ENCODE measurements at places on chromosomes 2 and 18. TPM values are rescaled to one million over a fixed set of nuclear protein-coding genes. Genes with fewer than 3 reads are reported as not detected.

DNA sequence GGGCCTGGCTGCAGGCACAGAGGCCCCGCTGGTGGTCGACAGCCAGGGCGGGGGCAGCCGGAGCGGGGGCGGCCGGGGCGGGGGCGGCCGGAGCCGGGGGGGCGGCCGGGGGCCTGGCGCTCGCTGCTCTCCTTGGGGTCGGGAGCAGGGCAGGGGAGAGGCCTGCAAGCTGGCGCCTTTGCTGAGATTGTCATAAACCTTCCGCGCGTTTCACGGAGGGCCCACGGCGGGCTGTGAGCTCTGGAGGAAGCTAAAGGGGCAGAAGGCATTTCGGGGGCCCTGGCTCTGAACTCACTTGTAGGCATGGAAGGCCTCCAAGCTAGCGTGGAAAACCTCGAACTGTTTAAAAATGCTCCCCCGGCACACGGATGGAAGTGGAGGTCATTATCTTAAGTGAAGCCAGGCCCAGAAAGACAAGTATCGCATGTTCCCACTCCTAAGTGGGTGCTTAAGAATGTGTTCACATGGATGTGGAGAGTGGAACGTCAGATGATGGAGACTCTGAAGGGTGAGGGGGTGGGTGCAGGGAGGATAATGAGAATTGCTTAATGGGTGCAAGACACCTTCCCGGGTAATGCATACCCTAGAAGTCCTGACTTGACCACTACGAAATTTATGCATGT, 629 bp downstream of the PRELID3A start:
- no peak for DNase-seq

DNA sequence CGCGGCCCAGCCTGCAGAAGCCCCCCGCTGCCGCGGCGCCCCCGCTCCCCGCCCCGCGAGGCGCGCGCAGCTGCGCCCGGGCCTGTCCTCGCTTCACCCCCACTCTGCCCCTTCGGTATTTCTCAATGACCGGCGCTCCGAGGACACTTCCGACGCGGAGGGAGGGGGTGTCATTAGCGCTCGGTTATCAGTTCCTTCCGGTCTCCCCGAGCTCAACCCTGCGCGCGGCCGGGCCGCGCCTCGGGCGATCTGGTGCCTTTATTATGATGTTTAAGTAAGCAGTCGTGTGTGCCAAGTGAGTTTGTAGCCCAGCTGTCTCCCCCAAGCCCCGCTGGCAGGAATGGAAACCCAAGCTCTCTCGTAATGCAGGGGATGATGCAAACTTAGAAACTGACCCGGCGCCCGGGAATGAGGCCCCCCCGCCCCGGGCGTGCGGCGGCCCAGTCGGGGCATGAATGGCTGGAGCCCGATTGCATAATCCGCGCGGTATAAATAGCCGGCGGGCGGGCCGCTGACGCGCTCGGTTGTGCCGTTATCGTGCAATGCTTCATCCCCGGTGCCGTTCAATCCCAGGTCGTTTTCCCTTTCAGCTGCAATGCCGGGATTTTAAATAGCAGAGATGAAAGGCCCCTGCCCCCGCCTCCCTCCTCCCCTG, 3.9 kb upstream of the SPRED2 start:
- DNase-seq: no peak

DNA sequence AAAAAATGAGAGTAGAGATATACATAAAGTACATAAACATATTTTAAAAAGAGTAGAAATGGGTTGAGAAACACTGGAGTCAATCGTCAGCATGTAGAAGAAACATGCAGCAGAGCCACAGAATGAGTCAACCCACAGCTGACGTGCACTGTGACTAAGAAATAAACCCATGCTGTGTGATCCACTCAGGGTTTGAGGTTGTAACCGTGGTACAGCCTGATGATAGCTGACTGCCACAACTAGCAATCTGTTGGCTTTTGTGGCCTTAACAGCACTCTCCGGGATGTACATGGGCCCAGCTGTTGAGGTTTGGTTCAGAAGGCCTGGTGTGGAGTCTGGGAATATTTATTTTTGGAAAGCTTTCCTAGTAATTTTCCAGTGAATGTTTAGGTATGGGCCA, 554.4 kb upstream of the MEX3C start:
- DNase-seq: no peak

DNA sequence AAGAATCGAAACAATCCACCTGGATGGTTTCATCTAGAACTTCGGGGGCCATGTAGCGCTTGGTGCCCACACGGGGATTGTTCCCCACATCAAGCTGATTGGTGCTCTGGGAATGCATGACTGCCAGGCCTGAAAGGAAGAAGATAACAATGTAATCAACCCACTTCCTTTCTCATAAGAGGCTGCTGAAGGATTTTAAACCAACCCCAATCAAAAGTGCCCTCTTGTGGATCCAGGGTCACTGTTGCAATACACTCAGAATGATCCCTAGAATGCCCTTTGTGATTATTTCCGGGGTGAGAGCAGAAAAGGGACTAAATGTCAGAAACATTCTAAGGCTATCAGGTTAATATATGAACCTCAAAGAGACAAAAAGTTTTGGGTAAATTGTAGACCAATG, 115.2 kb downstream of the ACVR1 start:
- DNase-seq: no peak

DNA sequence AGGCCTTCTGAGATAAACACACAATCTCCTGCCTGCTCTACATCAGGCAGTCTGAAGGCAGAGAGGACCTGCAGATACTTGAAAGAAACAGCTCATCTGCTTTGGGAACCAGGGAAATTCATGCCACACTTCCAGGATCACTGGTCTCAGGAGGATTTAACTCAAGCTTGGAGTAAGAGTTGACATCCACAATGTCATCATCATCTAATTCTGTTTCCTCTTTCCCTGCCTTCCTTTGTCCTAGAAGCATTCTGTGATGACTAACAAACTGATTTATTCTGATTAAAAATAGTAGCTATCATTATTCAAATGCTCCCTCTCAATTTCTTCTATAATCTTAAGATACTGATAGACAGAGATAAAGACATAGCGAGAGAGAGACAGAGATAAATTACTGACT, 766.8 kb downstream of the BCL11A start:
- no peak for DNase-seq

DNA sequence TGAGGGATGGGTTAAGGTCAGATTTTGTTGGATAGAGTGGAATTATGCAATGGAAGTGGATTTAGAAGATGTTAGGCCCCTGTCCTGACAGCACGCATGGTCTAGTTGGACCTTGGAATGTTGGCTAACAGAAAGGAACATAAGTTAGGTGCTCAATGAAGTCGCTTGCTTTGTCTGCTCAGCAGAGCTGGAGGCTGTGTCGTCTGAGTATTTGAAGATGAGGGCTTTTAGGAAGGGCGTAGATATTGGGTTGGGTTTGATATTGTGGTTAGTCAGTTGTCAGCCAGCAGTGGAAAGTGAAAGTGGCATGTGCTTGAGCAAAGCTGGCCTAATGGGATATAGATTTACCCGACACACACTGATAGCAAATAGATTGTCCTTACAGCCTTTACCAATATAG, 239.3 kb downstream of the PRKCE start:
- DNase-seq: peak; percentile 25

DNA sequence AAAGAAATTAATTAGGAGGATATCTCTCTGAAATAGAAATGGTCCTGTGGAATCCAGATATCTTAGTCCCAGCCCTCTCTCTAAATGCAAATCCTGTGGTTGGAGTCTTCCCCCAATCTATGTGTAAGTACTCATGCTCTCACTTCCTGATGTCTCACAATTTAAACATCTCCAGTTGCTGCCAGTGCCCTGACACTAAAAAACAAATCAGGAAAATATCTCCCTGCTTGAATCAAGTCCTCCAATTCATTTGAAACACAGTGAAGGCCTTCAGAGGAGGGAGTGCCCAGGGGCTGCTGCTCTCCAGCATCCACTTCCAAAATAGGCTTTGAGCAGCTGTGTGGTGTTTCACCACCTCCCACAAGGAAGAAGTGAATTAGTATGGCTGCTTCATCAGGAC, 413.8 kb downstream of the RAD51AP2 start:
- DNase-seq: no peak

The SKA1 gene
- not detected for polyA plus RNA-seq

The UGT1A4 gene
- polyA plus RNA-seq: not detected

The SPP2 gene
- not detected for polyA plus RNA-seq

The PROC gene
- polyA plus RNA-seq: not detected

All from CD4-positive, alpha-beta memory T cell (primary cell).